Suprapubic skin (tissue), 4 donors: ENCODE measurements at places on chromosomes 7 and 10. TPM values are rescaled to one million over a fixed set of nuclear protein-coding genes. Genes with fewer than 3 reads are reported as not detected.

The TNS3 gene
- total RNA-seq: 23.6 TPM

The FAM25A gene
- 593 TPM for total RNA-seq

The SNCG gene
- total RNA-seq: 20.7 TPM

DNA sequence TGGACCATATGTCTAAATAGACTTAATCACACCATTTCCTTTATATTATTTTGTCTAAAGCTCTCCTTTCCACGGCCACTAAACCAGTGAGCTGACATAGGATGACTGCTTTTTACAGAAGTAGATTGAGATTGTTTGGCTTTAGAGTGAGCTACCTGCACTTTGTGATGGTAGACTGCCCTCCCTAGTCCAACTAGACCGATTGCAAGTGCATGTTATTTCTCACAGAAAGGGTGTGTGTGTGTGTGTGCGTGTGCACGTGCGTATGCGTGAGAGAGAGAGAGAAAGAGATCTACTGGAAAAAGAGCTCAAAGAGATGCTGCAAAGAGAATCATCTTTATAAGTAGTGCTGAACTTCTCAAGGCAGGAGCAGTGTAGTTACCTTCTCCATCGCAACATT lies 60.7 kb downstream of the VCL start:
- no peak for DNase-seq

- no peak for DNase-seq
Observed at GRCh38 chr7:37100735-37101331, 347.8 kb downstream of the ELMO1 start.

DNA sequence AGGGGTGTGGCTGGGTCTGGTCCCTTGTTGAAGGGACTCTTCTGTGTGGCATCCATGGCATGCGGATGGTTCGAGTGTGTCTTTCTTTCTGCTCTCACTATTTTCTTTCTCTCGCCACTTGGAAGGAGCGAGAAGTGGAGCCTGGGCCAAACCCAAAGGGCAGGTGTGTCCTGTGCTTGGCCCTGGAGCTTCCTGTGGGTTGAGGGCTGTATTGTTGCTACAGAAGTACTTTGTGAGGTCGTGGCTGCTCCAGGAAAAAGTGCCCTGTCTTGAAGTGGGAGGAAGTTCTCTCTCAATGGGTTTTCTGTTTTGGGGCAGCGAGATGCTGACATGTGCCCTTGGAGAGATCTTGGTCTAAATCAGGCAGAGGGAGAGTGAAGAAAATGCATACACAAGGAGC lies 72.0 kb downstream of the DOCK1 start:
- DNase-seq: no peak

DNA sequence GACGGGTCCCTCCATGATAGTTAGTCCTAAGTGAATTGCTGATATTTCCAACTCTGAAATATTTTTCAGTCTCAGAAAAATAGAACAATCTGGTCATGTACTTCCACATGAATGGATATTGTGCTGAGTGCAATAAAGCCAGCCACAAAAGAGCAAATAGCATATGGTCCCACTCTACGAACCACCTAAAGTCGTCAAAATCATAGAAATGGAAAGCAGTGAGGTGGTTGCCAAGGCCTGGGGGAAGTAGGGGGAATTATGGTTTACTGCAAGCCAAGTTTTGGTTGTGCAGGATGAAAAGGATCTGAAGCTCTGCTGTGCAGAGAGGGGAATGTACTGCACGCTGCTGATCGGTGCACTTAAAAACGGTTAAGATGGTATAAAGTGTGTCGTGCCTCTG lies 313.8 kb upstream of the ADARB2 start:
- DNase-seq: no peak

- no peak for DNase-seq
Observed at GRCh38 chr10:21308946-21309345, 216.5 kb downstream of the SKIDA1 start.

- no peak for DNase-seq
Observed at GRCh38 chr7:80335511-80336231, 176.2 kb downstream of the GNAT3 start.

GRCh38 chr10:132554991-132555647 lies 17.5 kb downstream of the INPP5A start:
- peak; percentile 65 for DNase-seq

DNA sequence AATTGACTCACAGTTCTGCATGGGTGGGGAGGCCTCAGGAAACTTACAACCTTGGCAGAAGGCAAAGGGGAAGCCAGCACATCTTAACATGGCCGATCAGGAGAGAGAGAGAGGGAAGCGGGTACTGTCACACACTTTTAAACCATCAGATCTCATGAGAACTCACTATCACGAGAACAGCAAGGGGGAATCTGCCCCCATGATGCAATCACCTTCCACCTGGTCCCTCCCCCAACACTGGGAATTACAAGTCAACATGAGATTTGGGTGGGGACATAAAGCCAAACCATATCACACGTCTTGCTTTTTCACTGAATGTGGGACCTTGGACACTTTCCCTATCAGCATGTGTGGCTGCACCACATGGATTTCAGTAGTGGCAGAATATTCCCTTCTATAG lies 9.0 kb upstream of the AKR1E2 start:
- no peak for DNase-seq

DNA sequence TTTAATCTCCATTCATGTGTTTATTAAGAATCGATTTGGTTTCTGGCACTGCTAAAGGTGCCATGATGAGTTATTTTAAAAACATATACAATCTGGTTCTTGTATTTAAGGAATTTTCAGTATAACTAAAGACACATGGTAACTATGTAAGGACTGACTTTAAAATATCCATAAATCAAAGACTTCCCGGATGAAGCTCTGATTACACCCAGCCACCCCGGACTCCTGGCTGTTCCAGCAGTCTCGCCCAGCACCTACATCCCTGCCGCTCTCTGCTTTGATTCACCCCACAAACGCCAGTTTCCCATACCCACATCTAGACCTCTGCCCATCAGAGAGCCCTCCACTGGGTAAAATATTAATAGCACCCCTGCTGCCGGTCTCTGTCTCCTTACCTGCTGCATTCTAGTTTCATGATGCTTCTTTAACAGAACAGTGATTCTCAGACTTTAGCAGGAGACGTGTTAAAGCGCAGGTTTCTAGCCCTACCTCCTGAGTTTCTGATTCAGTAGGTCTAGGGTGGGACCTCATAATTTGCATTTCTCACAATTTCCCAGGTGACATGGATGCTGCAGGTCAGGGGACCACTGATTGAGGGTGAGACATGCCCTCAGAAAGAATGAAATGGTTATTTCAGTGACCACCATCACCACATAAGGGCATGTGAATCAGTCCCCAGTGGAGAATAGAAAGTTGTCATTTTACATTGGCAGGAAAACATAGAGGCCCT lies 185.7 kb downstream of the KIAA1217 start:
- no peak for DNase-seq

GRCh38 chr10:17854044-17854652 lies 45.0 kb downstream of the MRC1 start:
- DNase-seq: no peak

GRCh38 chr10:113993489-113993991 lies 50.1 kb upstream of the ADRB1 start:
- no peak for DNase-seq

DNA sequence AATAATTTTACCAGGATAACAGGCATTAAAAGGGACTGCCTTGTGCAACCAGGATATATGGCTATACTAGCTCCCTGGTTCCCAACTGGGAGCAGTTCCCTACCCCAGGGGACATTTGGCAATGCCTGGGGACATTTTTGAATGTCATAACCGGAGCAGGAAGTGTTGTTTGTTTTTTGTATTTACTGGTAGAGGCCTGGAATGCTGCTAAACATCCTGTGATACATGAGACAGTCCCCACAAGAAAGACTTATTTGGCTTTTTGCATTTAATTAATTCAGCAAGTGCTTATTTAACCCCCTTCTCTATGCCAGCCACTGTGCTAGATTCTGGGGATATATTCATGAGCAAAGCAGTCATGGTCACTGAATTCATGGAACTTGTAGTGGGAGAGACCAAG lies 181.2 kb downstream of the BBS9 start:
- DNase-seq: no peak

- no peak for DNase-seq
Observed at GRCh38 chr7:115494529-115495147, 535.9 kb downstream of the TFEC start.

GRCh38 chr7:65308300-65308678 lies 65.4 kb upstream of the ZNF92 start:
- DNase-seq: no peak

DNA sequence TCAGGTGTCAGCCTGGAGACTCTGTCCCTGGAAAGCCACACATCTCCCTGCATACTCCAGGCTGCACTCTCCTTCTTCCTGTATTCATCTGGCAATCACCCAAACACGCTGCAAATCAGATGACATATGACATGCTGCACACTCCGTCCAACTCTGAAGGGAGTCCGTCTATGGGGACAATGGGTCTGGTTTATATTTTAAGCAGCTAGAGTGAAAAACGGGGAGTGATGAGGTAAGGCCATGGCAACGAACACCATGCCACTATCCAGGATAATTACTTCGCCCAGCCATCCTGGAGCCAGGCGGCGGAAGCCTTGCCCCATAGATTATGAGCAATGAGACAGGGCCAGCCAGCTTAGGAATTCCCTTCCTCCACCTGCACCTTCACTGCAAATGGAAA lies 140.1 kb downstream of the PLXNA4 start:
- no peak for DNase-seq

DNA sequence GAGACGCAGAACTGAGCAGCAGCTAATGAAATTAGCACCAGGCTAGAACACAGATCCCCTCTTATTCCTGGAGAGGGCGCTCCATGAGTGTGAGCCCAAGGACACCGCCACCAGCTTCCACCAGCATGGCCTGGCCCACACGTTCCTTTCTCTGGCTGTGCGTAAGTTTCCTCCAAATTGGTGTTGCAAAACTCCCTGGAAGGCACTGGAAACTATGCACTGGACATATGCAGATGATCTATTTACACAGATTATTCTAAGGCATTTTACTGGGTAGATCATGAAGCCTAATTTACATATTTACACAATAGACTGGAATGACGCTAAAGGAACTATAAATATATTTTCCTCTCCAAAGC lies 455.6 kb upstream of the FOXK1 start:
- no peak for DNase-seq

- DNase-seq: no peak
Observed at GRCh38 chr10:21468086-21468485, 57.4 kb downstream of the SKIDA1 start.

- DNase-seq: no peak
Observed at GRCh38 chr7:138008588-138009349, 6.9 kb upstream of the CREB3L2 start.

- DNase-seq: no peak
Observed at GRCh38 chr10:58291538-58292174, 22.7 kb downstream of the CISD1 start.

DNA sequence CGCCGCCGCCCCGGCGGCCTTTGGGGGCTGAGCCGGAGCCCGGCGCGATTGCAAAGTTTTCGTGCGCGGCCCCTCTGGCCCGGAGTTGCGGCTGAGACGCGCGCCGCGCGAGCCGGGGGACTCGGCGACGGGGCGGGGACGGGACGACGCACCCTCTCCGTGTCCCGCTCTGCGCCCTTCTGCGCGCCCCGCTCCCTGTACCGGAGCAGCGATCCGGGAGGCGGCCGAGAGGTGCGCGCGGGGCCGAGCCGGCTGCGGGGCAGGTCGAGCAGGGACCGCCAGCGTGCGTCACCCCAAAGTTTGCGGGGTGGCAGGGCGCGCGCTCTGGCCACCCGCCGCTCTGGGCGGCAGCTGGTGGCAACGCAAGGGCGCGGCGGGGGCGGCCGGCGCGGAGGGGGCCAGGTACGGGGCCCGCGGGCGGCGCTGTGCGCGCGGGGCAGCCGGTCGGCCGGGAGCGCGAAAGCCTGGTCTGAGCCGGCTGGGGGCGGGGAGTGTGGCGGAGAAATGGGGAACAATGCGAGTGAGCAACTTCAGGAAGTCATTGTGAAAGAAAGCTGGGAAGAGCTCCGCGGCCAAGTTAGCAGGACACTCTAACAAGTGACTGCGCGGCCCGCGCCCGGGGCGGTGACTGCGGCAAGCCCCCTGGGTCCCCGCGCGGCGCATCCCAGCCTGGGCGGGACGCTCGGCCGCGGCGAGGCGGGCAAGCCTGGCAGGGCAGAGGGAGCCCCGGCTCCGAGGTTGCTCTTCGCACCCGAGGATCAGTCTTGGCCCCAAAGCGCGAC lies at the start of gene IKZF1:
Gene IKZF1, plus strand, starts transcription at position 588 of the 782 bp plus-strand sequence. CDS start 14,346 bp downstream, outside the sequence.
- no peak for DNase-seq

- no peak for DNase-seq
Observed at GRCh38 chr10:13758756-13759155, 172.0 kb downstream of the PRPF18 start.

- no peak for DNase-seq
Observed at GRCh38 chr7:90726623-90727022, 130.5 kb downstream of the CDK14 start.

- DNase-seq: no peak
Observed at GRCh38 chr10:77889277-77889903, 37.2 kb downstream of the DLG5 start.

- DNase-seq: no peak
Observed at GRCh38 chr10:69572159-69573055, 815 bp downstream of the NEUROG3 start.
